ENCODE measurements at places on chromosomes 6 and 20.

GRCh38 chr6:2877960-2878359 lies 25.1 kb downstream of the SERPINB9 start:
- DNase-seq, result no peak

DNA sequence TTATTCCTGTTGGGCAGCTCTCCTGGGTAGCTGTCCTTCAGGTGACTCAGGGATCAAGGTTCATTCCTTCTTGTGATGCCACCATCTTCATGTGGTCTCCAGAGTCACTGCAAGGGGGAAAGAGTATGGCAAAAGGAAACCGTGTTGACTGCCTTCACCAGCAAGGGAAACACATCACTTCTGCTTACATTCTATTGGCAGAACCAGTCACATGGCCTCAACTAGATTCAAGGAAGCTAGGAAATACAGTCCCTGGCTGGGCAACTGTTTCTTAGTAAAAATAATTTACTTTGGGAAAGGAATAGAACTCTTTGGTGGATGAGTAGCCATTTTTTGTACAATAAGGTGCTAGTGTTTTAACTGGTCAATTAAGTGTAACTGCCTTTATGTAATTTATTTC lies 5.3 kb downstream of the ANKRD6 start:
- no peak for DNase-seq

DNA sequence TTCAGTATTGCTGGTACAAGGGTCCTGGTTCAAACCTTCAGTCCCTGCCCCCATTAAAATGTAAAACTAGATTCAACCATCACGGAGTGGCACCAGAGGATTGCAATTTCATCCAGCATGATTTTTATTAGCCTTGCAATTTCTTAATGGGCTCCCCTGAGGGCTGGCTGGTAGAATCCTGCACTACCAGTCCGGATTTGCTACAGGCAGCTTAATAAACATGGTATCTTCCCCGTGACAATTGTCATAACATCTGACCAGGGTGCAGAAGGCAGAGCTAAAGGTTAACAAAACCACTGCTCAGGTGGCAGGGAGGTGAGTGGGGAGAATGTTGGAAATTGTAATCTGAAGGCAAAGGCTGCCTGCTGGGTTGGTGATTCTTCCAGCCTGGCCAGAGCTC lies 94.5 kb downstream of the PKHD1 start:
- no peak for DNase-seq

DNA sequence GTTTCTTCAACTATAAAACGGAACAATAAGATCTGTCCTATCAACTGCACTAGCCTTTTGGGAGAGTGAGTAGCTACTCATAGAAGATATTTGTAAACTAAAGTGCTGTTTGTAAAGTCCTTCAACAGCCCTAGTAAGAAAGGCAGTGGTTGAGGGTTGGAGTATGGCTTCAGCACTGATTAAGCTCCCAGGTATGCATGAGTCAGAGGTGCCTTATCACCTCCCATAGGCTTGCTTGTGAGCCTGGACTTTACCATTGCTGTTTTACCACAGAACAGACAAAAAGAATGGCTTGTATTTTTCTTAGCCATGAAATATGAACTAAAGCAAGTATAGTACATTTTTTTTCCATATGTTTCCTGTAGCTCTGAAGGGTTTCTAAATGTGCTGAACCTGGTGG lies 44.1 kb downstream of the SAMD3 start:
- DNase-seq, result no peak

GRCh38 chr20:52993076-52993475 lies 20.9 kb downstream of the TSHZ2 start:
- DNase-seq, result no peak

DNA sequence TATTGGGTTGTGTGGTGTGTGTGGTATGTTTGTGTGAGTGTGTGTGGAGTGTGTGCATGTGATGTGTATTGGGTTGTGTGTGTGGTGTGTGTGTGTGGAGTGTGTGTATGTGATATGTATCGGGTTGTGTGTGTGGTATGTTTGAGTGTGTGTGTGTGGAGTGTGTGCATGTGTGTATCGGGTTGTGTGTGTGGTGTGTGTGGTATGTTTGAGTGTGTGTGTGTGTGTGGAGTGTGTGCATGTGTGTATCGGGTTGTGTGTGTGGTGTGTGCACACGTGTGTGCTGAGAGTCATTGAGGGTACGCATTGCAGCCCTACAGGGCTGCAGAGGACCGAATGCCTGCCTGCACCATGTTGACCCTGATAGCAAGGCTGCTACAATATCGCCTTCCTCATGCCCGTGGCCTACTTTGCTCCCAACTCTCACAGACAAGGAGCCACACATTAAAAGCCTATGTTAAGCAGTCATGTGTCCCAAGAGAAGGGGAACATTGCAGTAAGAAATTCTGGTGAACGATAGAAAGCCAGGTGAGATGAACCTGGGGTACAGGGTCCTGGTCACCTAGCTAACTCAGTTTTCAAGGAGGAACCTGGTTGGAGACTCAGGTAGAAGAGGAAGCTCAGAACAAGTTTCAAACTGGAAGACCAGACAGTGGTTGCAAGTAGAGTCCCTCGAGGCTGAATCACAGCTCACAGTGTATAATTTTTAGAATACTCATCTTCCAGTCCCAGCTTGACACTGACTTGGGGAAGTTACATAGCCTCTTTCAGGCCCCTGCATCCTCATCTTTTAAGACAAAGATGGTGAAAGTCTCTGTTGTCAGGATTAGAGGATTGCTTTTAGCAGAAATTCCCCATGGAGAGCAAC lies 45.7 kb upstream of the TMEM170B start:
- DNase-seq, result no peak

DNA sequence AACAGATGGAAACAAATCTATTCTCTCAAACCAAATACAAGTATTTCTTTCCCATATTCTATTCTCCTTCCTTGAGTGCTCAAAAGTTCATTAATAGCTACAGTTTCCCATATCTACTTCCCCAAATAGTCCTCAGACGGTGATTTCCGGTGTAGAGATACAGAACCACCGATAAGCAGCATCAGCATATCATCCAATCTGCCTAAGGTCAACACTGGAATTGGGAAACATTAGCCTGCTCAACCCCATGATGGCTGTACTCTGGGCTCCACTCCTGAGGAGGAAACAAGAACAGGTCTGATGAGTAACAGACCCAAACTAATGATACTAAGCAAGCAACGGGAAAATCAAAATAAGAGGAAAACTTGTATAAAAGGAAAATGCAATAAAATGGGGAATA lies 115.6 kb downstream of the EPB41L2 start:
- DNase-seq, result no peak

GRCh38 chr6:44133003-44133931 lies 5.9 kb downstream of the TMEM63B start:
- no peak for DNase-seq

DNA sequence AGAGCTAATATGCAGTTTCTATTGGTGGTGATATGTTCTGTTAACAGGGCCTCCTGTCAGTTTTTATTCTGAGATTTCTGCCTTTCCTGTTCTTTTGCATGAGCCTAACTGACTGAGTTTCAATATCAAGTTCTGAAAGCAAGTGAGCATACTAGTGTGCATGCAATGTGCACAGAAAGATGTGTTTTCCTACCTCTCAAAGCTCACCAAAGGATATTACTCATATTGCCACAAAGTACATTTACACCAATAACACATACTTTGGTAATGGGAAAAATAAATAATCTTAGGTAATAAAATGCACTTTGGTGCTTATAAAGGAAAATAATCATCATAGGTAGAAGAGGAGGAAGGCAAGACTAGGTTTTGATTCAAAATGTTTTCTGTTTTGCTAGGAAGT lies 195.0 kb downstream of the KHDC1L start:
- no peak for DNase-seq

DNA sequence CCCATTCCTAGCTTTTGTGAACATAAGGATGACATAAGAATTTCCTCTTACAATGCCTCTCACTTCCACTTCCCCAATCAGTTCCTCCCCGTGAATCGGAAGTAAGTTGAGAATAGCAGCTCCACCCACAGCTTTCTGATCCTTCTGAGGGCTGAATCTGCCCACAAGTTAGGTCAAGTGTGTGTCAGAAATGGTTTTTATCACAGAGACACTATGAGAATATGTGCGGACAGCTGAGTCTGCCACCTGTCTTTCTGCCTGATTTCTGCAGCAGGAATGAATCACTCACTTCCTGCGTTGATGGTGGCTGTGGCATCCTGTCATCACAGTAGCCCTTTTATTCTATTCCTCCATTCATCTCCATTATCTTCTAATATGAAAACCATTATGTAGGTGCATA lies 70.2 kb downstream of the RIN2 start:
- DNase-seq, result no peak

GRCh38 chr6:36751091-36751490 lies 53.5 kb downstream of the RAB44 start:
- DNase-seq, result no peak

- DNase-seq, result no peak
Observed at GRCh38 chr6:119966484-119966883, 616.9 kb upstream of the MAN1A1 start.

- no peak for DNase-seq
Observed at GRCh38 chr6:36038120-36038876, 10.7 kb downstream of the MAPK14 start.

DNA sequence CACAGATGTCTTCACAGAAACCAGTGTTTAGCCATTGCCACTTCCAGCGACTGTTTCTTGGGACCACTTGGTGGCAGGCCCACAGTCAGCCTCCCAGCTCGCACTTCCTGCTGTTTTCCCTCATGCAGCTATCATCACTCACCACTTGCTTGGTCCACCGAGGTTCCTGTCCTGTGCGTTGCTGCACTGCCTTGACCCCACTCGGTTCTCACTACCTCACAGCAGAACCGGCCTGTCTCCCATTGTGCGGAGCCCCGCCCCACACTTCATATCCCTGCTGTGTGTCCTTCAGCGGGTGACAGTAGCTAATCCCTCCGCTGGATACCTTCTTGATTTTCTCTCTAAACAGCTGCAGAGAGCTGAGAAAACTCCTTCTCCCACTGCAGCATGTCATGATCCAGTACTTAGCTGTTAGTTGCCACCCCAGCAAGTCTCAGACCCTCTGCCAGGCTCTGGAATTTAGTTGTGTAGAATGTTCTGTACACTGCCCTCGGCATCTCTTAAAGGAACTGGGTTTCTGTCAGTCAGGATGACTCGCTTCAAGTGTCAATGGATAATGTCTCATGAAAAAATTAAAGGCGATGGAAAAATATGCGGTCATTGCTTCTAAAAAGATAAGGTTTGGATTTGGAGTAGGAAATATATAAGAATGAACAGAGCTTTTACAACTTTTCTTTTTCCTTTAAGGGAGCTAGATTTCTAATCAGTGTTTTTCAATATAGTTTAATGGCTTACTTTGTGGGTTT lies 208.0 kb downstream of the FARS2 start:
- no peak for DNase-seq

- DNase-seq, result no peak
Observed at GRCh38 chr20:32216179-32217142, 8.8 kb downstream of the POFUT1 start.
